ENCODE measurements at places on chromosomes 13 and 19.

GRCh38 chr13:58452123-58452623 lies 820.6 kb downstream of the PCDH17 start:
- no peak for DNase-seq

DNA sequence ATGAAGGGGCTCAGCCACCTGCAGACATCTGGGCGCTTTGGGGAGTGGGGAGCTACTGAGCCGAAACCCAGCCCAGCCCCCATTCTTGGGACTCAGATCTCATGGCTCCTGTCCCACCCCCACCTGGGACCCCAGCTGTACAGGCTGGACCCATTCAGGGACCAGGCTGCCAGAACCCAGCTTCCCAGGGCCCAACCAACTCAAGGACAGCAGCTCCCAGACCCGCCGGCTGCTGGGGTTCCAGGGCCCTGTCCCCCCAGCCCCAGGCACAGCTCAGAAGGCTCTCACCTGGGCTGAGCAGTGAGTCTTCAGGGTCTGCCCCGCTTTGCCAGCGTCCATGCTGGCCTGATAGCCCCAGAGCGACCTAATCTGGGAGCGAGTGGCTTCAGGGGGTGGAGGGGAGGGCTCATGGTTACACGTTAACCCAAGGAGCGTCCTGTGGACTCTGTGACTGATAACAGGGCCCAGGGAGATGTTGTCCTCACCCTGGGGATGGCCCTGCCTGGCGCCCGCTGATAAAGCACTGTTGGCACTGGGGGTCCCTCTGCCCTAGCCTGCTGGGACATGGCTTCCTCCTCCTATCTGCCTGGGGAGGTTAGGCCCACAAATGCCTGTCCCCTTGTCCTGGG lies at the start of gene TMEM86B:
TSS of gene TMEM86B (minus strand) at position 361 of the 629 bp plus-strand sequence. CDS start at position 339, 22 bp downstream.
- DNase-seq, result no peak

DNA sequence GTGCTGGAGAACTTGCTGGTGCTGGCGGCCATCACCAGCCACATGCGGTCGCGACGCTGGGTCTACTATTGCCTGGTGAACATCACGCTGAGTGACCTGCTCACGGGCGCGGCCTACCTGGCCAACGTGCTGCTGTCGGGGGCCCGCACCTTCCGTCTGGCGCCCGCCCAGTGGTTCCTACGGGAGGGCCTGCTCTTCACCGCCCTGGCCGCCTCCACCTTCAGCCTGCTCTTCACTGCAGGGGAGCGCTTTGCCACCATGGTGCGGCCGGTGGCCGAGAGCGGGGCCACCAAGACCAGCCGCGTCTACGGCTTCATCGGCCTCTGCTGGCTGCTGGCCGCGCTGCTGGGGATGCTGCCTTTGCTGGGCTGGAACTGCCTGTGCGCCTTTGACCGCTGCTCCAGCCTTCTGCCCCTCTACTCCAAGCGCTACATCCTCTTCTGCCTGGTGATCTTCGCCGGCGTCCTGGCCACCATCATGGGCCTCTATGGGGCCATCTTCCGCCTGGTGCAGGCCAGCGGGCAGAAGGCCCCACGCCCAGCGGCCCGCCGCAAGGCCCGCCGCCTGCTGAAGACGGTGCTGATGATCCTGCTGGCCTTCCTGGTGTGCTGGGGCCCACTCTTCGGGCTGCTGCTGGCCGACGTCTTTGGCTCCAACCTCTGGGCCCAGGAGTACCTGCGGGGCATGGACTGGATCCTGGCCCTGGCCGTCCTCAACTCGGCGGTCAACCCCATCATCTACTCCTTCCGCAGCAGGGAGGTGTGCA lies 587 bp downstream of the S1PR4 start:
- no peak for DNase-seq

- no peak for DNase-seq
Observed at GRCh38 chr13:71309905-71310304, 557.1 kb downstream of the DACH1 start.

- no peak for DNase-seq
Observed at GRCh38 chr13:49683489-49683888, 7.8 kb downstream of the EBPL start.

All from Calu3 (cell line).